Cardiac atrium fibroblast (primary cell): ENCODE measurements at places on chromosomes 1 and 21. TPM values are rescaled to one million over a fixed set of nuclear protein-coding genes. Genes with fewer than 3 reads are reported as not detected.

Gene TAF13
- total RNA-seq = 46.2 and 65.3 TPM in 2 replicates

Gene SLC44A5
- total RNA-seq = 0.18 TPM in 1 of 2 replicates, not detected in the other

Gene TMEM82
- total RNA-seq = not detected in 2 replicates

Gene NHLH1
- not detected in 2 replicates for total RNA-seq

Gene CSRP1
- total RNA-seq = 654 and 815 TPM in 2 replicates

Gene ATF3
- 4.0 and 6.3 TPM in 2 replicates for total RNA-seq

Gene SLC6A17
- under 0.01 TPM in 1 of 2 replicates, not detected in the other for total RNA-seq

Gene GPR37L1
- under 0.01 TPM in 1 of 2 replicates, not detected in the other for total RNA-seq

Gene KCNJ9
- total RNA-seq = not detected in 2 replicates

Gene WNT4
- total RNA-seq = not detected in 2 replicates

Gene TNFRSF4
- 1.9 TPM in 1 of 2 replicates, not detected in the other for total RNA-seq

Gene COA6
- total RNA-seq = 7.9 and 9.4 TPM in 2 replicates

Gene ITLN2
- not detected in 2 replicates for total RNA-seq

Gene CFAP298
- total RNA-seq = 18.0 and 23.6 TPM in 2 replicates

Gene CFAP141
- not detected in 2 replicates for total RNA-seq

Gene OR2T33
- not detected in 2 replicates for total RNA-seq

Gene PDZK1IP1
- 3.4 and 4.4 TPM in 2 replicates for total RNA-seq

Gene SPATA21
- total RNA-seq = not detected in 2 replicates

Gene CHI3L2
- 4.9 and 46.3 TPM in 2 replicates for total RNA-seq

Gene ADCY10
- under 0.01 TPM in 1 of 2 replicates, not detected in the other for total RNA-seq

Gene GAS5
- total RNA-seq = 467 and 490 TPM in 2 replicates

Gene DTL
- 2.6 and 6.5 TPM in 2 replicates for total RNA-seq

Gene MSH4
- total RNA-seq = under 0.01 TPM in 2 replicates
